K562 (cell line): ENCODE measurements at places on chromosomes 2 and 18. TPM values are rescaled to one million over a fixed set of nuclear protein-coding genes. Genes with fewer than 3 reads are reported as not detected.

DNA sequence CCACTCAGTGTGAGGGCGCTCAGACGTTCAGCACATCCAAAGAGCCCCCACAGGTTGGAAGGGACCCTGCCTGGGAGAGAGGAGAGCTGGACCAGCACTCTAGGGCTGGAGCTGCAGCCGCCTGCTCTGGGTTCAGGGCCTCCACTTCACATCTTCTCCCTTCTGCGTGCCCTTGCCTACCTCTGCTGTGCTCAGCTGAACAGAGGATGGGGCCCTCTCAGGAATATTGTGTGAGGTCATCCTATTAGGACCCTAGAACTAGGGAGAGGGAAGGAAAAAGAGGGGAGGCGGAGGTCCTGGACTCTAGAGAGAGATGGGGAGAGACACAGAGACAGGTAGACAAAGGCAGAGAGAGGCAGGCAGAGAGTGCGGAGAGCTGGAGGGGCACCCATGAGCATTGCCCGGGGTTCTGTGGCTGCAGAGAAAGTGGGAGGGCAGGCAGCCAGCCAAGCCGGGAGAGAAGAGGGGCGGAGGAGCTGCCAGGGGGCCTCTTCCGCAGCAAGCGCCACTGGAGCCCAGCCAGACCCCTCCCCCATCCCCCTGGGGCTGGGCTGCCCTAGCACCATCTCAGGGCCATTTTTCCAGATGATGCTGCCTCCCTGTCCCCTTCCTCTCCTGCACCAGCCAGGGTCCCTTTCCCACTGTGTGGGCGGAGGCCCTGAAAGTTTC, 8.3 kb upstream of the TNS1 start:
- H3K4me1 ChIP-seq = peaks cover 7% of the 10 kb centered on the region
- no peaks in the 10 kb centered on the region for H3K36me3 ChIP-seq
- DNase-seq = no peak
- no peak overlapping the region for H3K27ac ChIP-seq
- peaks cover 19% of the 10 kb centered on the region for H3K27me3 ChIP-seq
- no peak overlapping the region for H3K4me3 ChIP-seq

GRCh38 chr2:195559431-195559914, 97.6 kb upstream of the SLC39A10 start:
- H3K36me3 ChIP-seq = no peaks in the 10 kb centered on the region
- peaks cover 17% of the 10 kb centered on the region; the same call in 2 of the 3 replicates for H3K4me1 ChIP-seq
- no peaks in the 10 kb centered on the region for H3K27me3 ChIP-seq
- no peak overlapping the region; the same call in 2 of the 3 replicates for H3K27ac ChIP-seq

DNA sequence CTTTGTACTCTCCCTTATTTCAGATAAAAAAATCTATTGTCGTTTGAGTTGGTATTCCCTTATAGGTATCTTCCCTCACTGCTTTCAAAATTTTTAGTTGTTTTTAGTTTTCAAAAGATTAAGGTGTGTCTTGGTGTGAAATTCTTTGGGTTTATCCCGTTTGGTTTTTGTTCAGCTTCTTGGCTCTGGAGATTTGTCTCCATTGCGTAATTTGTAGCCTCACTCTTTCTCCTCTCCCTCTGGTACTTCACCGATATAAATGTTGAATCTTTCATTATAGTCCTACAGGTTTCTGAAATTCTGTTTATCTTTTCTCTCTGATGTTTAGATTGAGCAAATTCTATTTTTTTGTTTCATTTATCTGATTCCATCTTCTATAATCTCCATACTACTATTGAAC, 113.8 kb upstream of the HS6ST1 start:
- no peaks in the 10 kb centered on the region for H3K36me3 ChIP-seq
- peaks cover 30% of the 10 kb centered on the region for H3K27me3 ChIP-seq
- H3K4me1 ChIP-seq = no peaks in the 10 kb centered on the region
- H3K4me3 ChIP-seq = no peak overlapping the region
- DNase-seq = no peak

Gene DSC3
- total RNA-seq = 0.07 and 0.40 TPM in 2 replicates

DNA sequence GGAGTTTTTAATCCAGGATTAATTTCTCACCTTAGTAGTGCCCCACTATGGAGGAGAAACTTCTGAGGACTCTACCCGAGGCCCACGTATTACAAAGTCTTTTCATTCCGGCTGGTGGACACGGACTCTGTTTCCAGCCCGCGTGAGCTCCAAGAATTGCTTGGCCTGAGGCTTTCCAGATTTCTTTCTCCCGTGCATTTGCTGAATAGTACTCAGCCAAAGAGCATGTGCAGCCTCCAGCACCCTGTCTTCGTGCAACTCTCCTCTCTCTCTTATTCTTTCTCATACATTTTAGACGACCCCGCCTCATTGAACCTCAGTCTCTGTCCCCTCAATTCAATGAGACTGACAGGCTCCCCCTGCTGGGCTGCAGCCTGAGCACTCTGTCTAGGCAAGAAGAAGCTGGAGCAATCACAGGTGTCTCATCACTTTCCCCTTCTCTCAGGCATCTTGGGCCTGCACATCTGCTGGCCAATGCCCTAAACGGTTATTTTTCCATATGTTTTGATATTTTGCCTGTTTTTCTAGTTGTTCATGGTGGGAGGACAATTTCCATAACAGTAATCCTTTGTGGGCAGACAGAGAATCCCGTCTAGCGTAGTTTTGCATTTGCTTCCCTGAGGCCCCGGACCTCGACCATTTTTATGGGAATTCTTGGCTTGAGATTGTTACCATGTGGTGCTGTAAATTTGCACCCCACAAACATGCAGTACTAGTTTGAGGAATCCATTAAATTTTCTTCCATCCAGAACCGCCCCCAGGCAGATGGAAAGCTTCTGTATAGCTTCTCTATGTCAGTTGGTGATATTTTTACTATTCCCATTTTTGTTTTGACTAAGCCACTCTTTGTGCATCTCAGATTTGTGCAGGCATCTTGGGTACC, 50.1 kb upstream of the LPIN2 start:
- no peak overlapping the region for H3K27ac ChIP-seq
- peaks cover 4% of the 10 kb centered on the region; the same call in 2 of the 3 replicates for H3K4me1 ChIP-seq
- H3K36me3 ChIP-seq = no peaks in the 10 kb centered on the region
- H3K27me3 ChIP-seq = no peaks in the 10 kb centered on the region
- DNase-seq = peak; percentile 34

DNA sequence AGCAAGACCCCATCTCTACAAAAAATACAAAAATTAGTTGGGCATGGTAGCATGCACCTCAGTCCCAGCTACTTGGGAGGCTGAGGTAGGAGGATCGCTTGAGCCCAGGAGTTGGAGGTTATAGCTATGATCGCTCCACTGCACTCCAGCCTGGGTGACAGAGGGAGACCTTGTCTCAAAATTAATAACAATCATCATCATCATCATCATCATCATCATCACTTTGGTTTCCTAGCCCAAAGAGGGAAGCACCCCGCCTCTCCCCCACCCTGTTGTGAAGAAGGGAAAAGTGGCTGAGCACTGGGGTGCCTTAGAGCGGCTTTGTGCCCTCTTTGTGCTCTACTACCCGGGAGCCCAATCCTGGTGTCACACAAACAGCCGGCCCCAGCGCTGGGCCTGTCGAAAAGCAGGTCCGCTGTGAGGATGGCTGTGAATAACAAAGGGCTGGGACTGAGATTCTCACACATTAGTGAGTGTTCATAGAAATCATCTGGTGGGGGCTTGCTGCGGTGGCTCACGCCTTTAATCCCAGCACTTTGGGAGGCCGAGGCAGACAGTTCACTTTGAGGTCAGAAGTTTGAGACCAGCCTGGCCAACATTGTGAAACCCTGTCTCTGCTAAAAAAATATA, 42.6 kb upstream of the ASXL2 start:
- no peak overlapping the region for H3K27ac ChIP-seq
- peaks cover 27% of the 10 kb centered on the region for H3K27me3 ChIP-seq
- DNase-seq = no peak
- H3K4me1 ChIP-seq = no peaks in the 10 kb centered on the region; the same call in 1 of the 2 replicates
- no peak overlapping the region for H3K4me3 ChIP-seq
- no peaks in the 10 kb centered on the region for H3K36me3 ChIP-seq
